ENCODE measurements at places on chromosomes 12 and 14.

GRCh38 chr14:65783576-65783975 is 371.0 kb downstream of the FUT8 start:
- DNase-seq, result no peak

GRCh38 chr12:54379398-54380201 is 4.9 kb downstream of the ZNF385A start:
- DNase-seq, result peak; percentile 82

DNA sequence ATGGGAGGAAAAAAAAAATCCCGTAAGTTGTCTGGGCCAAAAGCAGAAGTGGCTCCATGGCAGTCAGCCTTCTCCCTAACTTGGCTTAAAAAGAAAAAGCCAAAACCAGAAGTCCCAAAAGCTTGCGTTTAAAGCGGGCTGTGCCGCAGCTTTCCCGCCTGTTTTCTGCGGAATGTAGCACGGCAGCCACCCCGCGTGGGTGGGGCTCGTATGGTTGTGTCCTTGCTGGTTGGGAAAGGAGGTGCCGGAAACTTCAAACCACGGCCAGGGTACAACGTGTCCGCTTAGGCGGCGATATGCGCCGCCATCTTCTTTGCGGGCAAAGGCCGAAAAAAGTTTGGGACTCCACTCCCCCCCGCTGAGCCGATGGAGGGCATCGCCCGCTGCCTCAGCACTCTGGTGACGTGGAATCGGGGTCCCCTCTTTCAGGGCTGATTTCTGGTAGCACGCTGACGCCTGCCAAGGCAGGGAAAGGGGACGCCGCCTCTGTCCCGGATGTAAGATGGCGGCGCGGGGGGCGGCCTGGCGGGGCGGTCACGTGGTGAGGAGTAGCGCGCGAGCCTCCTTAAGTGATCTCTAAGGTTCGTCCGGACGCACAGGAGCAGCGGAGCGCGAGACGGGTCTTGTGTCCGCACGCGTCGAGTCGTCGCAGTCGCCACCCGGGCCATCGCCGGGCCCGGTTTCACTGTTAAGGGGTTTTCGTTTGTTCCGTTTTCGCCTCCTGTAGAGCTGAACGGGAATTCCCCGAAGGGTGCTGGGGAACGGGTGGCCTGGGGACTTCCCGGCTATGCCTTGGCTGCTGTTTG is 135.8 kb downstream of the MON2 start:
- peak; percentile 70 for DNase-seq

DNA sequence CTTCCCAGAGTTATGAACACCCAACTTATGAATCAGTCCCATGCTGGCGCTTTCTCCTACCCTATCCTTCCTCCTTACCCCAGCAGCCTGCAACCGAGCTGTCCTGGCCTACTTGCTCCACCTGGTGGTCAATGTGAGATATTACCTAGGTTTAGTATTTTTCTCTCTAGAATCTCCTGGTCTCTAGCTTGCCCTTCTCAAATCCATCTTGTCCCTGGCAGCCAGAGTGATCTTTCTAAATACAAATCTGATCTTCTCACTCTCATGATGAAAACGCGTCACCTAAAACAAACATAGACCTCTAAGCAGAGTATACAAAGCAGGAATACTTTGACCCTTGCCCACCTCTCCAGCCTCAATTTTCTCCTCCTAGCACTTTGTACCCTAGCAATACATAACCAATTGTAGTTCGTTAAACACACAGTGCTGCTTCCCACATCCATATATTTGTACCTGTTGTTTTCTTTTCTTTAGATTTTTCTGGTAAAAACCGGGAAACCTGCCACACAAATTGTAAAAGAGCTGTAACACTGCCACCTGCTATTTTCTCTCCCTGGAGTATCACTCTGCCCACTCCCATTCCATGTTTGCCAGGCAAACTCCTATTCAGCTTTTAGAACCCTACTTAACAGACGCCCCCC is 20.0 kb upstream of the TCP11L2 start:
- peak; percentile 23 for DNase-seq

GRCh38 chr12:89345376-89345775 is 6.9 kb downstream of the DUSP6 start:
- no peak for DNase-seq

DNA sequence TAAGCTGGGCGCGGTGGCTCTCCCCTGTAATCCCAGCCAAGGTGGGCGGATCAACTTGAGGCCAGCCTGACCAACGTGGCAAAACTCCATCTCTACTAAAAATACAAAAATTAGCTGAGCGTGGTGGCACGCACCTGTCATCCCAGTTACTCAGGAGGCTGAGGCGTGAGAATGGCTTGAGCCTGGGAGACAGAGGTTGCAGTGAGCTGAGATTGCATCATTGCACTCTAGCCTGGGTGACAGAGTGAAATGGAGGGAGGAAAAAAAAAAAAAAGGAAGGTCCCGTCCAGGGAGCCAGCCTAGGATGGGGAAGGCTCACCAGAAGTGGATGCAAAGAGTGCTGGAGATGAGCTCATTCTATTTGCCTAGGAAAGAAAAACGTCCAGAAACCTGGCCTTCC is 1.9 kb upstream of the CD27 start:
- no peak for DNase-seq

- no peak for DNase-seq
Measured at GRCh38 chr12:113134071-113134470, 1.5 kb downstream of the RASAL1 start.

DNA sequence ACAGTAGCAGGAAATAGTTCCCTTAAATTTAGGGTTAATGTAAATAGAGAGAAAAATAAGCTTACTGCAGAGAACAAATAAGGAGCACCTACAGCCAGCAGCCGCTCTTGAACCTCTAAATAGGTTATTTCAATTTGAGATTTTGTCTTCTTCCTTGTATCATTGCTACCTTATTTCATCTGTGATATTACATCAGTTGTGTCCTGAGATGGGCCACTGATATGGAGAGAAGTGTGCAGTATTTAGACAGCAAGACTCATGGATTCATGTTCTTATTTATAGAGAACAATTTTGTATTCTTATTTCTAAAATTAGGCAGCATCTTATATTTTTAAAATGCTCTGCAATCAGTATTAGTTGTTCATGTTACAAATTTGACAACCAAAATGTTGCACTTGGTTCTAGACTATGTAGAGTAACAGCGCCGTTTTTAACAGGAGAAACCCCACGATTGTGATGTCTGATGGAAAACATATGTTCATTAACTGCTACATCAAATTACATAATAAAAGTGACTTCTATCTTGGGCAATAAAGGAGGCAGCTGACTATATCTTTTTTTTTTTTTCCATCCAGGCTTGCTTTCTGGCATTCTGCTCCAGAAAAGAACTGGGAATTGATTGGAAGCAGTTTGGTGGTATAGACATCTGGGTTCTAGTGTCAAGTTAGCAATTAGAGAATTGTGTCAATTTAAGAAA is 117.9 kb downstream of the CAND1 start:
- no peak for DNase-seq

- no peak for DNase-seq
Measured at GRCh38 chr12:89073027-89073398, 279.3 kb downstream of the DUSP6 start.

DNA sequence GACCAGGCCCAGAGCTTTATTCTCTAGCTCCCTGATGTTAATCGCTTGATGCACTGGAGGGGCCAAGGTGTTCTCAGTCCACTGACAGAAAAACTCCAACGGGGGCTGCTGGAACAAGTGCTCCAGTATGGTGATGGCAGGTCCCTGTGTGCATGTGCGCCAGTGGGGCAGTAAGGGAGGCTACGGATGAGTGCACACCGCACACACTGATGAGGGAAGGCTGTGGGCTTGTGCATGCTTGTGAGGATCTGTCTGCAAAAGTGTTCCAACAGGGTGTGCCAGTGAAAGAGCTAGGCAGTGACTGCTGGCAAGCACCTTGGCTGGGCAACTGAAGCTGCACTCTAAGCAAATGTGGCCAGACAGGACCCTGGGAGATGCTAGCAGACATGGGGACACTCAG is 229.7 kb upstream of the FOXG1 start:
- no peak for DNase-seq

DNA sequence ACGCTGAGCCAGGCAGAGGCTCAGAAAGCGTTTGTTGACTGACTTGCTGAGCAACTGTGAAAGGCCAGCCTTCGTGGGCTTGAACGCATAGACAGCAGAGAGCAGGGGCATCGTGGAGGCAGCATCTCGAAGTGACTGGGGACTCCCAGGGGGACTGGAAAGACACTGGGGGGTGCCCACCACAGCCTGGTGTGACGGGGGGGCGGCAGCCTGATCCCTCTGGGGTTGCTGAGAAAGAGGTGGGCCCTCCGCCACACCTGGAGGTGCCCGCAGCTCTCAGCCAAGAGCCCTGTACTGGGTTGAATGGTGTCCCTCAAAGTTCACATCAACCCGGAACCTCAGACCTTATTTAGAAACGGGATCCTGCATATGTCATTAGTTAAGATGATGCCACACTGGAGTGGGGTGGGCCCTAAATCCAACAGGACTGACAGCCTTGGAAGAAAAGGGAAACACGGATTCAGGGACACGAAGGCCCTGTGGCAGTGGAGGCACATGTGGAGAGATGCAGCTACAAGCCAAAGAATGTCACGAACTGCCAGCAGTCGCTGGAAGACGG is 84.6 kb downstream of the RFLNA start:
- DNase-seq, result no peak

DNA sequence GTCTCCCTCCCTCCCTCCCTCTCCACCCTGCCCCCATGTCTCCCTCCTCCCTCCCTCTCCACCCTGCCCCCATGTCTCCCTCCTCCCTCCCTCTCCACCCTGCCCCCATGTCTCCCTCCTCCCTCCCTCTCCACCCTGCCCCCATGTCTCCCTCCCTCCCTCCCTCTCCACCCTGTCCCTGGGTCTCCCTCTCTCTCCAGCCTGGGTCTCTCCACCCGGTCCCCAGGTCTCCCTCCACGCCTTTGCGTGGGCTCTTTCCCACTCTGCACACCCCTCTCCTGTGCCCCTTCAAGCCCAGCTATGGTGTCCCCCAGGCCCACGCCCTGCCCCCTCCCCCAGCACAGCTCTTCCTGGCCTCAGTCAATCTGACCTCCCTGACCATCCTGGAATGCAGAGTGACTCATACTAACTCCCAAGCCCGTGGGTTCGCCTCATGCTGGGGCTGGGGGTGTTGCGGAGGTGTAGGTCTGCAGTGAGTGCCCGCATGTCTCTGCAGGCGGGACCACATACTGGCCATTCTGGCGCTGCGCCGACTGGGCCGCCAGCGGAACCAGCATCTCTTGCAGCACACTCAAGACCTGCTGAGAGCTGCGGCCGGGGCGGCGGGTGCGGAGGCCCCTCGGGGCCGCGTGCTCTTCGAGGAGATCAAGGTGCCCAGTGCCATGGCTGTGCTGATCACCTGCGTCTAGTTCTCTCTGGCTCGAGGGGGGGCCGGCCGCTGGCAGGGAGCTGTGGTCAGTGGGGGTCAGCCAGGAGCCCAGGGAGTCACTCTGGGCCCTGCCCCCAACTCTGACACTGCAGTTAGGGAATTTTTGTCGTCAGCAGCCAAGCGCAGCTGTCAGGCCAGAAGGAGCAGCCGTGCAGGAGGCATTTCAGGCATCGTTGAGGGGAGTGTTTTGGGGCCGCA is 13.5 kb upstream of the TNFAIP2 start:
- no peak for DNase-seq

DNA sequence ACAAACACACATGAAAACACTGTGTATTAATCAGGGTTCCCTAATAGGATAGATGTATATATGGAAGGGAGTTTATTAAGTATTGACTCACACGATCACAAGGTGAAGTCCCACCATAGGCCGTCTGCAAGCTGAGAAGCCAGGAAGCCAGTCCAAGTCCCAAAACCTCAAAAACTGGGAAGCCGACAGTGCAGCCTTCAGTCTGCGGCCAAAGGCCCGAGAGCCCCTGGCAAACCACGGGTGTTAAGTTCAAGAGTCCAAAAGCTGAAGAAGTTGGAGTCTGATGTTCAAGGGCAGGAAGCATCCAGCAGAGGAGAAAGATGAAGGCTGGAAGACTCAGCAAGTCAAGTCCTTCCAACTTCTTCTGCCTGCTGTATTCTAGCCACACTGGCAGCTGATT is 1085.0 kb upstream of the TMEM132C start:
- no peak for DNase-seq

DNA sequence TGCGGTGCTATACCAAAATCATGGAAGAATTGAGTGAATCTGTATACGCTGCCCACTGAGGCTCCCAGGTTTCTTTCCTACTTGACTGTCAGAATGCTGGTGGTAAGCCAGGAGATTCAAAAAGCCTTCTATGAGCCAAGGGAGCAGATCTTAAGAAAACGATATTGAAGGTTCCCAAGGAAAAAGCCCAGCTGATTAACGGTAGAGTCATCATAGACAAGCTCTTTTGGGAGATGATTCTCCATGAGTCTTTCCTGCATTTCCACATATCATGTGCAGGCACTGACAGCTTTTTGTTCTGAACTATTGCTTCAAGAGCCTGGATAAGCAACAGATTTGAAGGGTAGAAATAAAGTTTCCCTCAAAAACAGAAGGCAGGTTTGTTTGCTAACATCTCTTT is 17.5 kb downstream of the SLC35F4 start:
- no peak for DNase-seq

DNA sequence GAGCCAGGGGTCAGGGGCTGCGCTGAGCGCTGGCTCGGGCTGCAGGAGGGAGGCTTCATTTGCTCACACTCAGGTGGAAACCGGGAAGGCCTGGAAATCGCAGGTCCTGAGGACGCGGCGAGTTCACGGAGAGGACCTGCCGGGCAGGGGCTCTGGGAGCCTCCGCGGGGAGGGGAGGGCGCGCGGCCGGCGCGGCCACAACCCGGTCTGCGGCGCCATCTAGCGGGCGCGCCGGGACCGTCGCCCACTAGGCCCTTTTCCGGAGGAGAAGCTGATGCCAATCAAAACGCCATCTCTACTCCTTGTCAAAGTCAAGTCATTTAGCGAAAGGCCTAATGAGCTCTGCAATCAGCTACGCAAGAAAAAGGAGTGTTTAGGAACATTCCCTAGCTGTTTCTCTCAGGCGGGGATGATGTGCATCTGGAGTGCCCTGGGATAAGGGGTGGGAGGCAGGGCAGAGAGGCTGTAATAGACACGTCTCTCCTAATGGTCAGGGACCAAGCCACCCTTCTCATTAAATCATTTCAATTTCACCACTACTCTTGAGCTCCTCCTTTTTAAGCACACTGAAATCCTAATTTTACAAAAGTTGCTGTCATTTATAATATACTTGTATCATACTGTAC is 885.8 kb upstream of the TMEM132C start:
- DNase-seq, result no peak

- no peak for DNase-seq
Measured at GRCh38 chr14:100611811-100612480, 24.7 kb upstream of the BEGAIN start.

- DNase-seq, result no peak
Measured at GRCh38 chr12:26252946-26253345, 57.6 kb downstream of the SSPN start.

DNA sequence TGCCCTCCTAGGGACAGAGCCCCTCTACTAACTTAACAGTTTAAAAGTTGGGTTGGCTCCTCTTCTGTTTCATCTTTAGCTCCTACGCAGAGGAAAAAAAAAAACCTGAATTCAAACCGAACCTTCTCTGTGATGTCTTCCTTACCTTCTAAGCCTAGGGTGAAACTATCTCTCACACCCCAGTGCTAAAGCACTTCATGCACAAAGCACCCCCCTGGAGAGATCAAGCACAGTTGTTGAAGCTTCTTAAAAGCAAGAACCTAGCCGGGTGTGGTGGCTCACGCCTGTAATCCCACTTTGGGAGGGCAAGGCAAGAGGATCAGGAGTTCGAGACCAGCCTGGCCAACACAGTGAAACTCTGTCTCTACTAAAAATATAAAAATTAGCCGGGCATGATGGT is 37.6 kb downstream of the CORO1C start:
- no peak for DNase-seq
